T-helper 17 cell (primary cell): ENCODE measurements at places on chromosomes 2 and 18.

DNA sequence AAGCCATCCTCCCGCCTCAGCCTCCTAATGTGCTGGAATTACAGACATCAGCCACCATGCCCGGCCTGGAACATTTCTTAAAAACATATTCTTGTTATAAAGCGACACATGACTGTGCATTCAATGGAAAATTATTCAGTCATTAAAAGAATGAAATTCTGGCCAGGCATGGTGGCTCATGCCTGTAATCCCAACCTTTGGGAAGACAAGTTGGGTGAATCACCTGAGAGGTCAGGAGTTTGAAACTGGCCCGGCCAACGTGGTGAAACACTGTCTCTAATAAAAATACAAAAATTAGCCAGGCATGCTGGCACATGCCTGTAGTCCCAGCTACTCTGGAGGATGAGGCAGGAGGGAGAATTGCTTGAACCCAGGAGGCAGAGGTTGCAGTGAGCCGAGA, 21.6 kb upstream of the RPRD1A start:
- no peak for DNase-seq

- DNase-seq = no peak
Measured at GRCh38 chr2:56523816-56524215, 340.0 kb downstream of the CCDC85A start.

DNA sequence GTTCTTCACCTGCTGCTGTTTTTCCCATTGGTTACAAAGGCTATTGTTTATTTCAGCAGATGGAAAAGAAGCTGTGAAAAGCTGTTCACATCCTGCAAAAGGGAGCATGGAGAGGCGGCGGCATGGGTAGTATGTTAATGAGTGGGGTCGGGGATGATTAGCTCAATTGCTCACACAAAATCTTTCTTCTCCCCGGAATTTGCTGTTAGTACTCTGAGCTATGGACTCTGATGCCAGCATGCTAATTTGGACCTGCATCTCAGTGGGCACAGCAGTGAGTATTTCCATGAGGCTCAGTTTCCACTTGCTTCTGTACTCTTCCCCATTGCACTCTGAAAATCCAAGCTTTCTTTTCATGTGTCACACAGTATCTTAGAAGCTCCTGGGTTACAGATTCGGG, 61.6 kb downstream of the DNER start:
- DNase-seq = no peak

DNA sequence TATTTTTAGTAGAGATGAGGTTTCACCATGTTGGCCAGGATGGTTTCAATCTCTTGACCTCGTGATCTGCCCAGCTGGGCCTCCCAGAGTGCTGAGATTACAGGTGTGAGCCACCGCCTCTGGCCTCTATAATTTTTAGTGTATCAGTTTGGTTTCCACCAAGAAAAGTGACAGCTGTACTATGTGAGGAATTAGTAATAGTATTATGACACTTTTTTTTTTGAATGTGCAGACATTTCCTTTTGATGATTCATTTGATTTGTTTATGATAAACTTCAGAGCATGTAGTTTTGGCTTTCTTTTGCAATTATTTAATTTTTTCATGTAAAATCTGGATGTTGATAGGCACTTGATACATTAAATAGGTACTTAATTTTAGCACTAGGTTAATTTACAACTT, 61.5 kb downstream of the PTPN4 start:
- no peak for DNase-seq

GRCh38 chr2:86622519-86623042, 1.1 kb downstream of the RNF103 start:
- peak; percentile 5 for DNase-seq

DNA sequence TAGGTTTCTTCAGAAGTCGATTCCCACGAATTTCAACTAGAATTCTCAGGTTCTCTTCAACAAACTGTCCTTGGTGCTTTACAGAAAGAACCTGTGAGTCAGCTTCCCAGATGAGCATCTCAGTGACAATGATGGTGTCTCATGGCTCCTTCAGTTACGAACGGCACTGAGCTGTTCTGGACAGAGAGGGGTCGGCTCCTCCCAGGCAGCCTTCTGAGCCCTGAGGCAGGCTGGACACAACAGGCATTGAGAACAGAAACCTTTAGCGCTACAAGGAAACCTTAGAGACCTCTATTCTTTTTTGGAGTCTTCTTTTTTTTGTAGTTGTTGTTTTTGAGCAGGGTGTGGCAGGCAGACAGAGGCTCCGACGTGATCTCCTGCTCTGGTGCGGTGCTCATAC, 35.1 kb upstream of the ALKAL2 start:
- DNase-seq = no peak

- DNase-seq = no peak
Measured at GRCh38 chr2:217807753-217808152, 195.0 kb downstream of the TNS1 start.

DNA sequence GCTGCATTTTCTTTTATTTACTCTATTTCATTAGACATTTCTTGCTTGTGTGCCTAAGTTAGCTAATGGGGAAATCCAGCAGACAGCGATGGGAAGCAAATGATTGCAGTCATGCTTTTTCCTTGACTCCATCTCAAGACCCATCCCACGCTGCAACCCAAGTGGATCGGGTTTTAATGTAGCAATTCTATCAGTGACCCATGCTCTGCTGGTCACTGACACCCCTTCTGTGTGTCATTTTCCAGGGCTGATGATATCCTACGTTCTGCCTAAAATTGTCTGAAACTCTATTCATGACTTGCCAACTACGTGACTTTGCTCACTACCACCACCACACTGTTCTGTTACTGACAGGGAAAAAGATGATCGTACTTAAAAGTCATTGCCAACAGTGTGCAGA, 129.8 kb downstream of the CCBE1 start:
- DNase-seq = no peak

- DNase-seq = no peak
Measured at GRCh38 chr2:47561906-47562305, 158.9 kb downstream of the MSH2 start.

GRCh38 chr2:207847807-207848544, 78.3 kb upstream of the FZD5 start:
- no peak for DNase-seq

GRCh38 chr2:61178603-61179545, 16.9 kb downstream of the C2orf74 start:
- no peak for DNase-seq

DNA sequence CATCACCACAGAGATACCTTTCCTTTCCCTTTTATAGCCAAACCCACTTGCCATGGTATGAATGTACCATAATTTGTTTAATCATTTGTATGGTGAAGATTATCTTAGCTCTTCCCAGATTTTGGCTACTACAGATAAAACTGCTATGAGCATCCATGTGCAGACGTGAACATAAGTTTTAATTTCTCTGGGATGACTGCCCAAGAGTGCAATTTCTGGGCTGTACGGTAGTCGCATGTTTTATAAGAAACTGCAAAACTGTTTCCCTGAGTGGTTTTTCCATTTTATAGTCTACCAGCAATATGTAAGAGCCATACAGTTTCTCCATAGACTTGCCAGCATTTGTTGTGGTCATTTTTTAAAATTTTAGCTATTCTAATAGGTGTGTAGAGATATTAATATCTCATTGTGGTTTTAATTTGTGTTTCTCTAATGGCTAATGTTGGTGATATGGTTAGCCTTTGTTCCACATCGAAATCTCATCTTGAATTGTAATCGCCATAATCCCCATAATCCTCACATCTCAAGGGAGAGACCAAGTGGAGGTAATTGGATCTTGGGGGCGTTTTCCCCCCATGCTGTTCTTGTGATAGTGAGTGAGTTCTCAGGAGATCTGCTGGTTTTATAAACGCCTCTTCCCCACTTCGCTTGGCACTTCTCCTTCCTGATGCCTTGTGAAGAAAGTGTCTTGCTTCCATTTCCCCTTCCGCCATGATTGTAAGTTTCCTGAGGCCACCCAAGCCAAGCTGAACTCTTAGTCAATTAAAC, 628.5 kb upstream of the KLHL29 start:
- DNase-seq = no peak

DNA sequence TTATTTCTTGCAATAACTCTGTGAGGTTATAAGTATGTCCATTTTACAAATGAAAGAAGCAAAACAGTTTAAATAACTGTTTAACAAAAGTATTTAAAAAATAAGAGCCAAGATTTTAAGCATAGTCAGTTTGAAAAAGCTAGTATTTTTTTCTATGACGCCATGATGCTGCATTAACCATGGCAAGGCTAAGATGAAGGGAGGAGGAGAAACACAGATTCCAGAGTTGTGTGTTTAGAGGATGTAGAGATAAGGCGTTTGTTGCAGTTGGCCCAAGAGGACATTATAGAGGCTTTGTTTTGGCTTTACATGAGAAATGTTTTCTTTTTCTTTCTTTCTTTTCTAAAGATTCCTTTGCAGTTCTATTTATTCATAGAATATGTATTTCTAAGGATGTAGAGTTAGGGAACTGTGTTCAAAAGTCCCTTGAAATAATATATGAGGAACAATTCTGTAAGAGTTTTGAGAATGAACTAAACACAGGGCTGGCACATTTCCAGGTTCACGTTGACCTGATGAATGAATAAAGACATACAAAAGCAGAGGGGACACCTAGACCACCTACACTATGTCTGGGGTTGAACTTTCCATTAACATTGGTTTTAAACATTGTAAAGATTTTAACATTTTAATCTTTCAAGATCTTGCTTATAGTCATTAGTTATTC, 244.2 kb downstream of the KCNS3 start:
- DNase-seq = no peak

DNA sequence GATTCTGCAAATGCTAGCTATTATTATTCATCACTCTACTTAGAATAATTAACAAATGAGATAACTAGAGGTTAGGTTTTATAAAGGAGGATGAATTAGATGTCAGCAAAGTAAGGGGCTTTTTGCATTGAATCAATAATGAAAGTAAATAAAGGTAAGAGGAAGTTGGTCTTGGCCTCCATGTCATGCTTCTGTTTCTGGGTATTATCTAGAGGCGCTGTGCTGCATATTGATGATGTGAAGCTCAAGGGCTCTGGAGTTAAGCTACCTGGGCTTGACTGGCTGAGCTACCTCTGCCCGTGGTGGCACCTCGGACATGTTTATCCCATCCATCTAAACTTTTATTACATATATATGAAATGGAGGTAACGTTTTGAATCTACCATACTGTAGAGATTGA, 350.9 kb downstream of the PARD3B start:
- no peak for DNase-seq

- no peak for DNase-seq
Measured at GRCh38 chr18:8722946-8723820, 17.8 kb downstream of the MTCL1 start.

GRCh38 chr18:52452427-52452826, 112.4 kb downstream of the DCC start:
- no peak for DNase-seq

DNA sequence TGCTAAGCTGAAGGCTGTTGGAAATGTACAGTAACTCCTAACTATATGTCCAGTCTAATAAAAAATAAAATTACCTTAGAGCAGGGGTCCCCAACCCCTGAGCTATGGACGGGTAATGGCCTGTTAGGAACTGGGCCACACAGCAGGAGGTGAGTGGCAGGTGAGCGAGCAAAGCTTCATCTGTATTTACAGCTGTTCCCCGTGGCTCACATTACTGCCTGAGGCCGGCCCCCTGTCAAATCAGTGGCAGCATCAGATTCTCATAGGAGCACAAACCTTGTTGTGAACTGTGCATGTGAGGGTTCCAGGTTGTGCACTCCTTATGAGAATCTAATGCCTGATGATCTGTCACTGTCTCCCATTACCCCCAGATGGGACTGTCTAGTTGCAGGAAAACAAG, 73.1 kb upstream of the CXCR4 start:
- no peak for DNase-seq
